GM23248 (cell line): ENCODE measurements at places on chromosomes 12 and 14.

- DNase-seq, result no peak
Observed at GRCh38 chr14:97851428-97851995, 1054.3 kb downstream of the VRK1 start.

DNA sequence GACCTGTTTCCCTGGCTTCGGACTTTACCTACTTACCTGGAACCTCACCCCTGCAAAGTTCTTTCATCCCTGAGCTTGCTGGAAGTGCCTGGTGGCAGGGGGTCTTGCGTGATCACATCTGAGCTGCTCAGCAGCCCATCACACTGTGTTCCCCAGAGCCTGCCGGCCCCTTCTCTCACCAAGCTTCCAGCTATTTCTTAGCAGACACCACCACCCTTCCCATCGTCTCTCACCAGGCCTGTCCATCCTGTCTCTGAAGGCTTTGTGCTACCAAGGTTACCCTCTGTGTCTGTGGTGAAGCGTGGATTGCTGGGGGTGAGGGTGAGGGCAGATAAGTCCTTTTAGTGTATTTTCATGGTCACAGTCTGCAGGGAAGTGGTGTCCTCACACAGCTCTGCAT is 78.8 kb upstream of the NRXN3 start:
- DNase-seq, result no peak

GRCh38 chr14:75147423-75148071 is 20.7 kb upstream of the NEK9 start:
- peak; percentile 84 for DNase-seq

DNA sequence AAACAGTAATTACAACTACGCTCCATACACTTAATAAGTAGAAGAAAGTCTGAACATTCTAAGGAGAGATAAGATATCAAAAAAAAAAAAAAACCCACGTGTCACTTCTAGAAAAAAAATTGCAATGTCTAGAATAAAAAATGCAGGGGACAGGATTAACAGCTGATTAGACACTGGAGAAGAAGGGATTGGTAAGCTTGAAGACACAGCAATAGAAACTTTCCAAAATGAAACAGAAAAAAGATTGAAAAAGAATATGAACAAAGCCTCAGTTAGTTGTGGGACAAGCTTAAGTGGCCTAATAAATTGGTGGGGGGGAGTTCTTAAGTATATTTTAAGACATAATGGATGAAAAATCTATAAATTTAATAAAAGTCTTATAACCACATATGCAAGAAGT is 105.5 kb downstream of the PTPRR start:
- no peak for DNase-seq

- DNase-seq, result no peak
Observed at GRCh38 chr12:85509081-85509856, 229.2 kb downstream of the ALX1 start.

- peak; percentile 9 for DNase-seq
Observed at GRCh38 chr14:101232340-101233020, 328.8 kb upstream of the DIO3 start.

DNA sequence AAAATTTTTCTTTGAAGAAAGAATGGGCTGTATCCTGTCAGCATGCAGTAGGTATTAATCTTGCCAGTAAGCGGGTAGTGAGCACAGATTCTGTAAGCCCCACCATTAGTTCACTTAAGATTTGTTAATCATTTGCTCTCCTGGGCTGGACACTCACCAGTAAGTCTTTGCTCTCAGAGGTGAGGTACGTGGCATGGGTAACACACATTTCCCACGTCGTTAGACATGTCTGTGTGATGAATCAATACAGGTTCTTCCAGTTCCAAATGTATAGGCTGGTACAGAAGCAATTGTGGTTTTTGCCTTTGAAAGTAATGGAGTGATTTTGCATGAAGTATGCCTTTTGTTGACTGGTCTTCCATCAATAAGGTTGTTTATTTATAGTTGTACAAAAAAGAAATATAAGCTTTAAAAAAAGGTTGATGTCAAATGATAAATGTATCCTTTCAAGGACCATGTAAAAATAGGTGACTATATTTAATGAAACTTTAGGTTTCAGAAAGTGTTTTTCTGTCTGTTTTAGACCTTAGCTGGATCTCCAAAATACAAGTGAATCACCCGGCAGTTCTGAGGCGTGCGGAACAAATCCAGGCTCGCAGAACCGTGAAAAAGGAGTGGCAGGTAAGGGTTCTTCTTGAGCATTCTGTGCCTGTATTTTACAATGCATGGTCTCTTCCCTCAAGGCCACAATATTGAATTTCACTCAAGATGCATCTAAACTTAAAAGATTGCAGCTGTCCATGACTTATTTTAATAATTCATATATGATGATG is 45.5 kb downstream of the DERA start:
- no peak for DNase-seq

DNA sequence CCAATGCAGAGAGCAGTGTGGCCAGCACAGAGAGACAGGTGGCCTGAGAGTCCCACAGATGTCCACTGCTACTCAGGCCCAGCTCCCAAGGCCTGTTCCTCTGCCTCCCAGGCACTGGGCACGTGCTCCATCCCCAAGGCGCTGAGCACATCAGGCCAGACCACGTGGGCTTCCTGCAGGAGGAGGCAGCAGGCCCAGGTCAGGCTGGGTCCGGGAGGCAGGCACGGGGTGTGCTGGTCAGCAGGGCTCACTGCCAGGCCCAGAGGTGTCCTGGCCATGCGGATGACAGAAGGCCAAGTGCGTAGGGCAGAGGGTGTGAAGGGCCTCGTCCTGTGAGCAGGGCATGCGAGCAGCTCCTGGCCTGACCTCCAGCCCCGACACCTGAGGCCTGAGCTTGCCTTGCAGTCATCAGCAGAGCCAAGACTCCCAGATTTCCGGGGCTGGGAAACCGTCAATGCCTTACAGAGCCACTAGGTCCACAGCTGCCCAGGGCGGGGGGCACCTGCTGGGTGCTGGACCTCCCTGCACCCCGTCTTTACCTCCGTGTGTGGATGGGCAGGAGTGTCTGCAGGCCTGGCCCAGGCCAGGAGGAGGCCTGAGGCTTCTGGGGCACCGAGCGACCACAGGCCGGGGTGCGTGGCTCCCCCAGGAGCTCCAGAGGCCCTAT is 14.9 kb downstream of the TRMT61A start:
- no peak for DNase-seq

GRCh38 chr14:66104486-66104885 is 381.7 kb upstream of the CCDC196 start:
- DNase-seq, result no peak

DNA sequence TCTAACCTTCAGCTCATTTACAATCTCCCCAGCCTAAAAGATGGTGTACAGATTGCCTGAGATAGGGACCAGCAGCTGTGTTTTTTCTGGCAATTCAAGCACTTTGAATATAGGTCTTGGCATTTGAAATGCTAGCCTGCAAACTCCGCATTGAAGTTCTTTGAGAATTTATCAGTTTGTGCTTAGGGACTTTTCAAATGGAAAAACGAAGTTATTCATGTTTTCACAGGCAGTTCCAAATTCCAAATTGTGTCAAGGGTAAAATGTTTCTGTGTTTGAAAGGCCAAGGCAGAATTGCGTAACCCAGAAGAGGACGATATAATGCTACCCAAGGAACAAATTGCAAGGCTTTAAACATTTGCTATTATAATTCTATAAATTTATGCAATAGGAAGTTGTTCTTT is 168.9 kb upstream of the RASSF8 start:
- peak; percentile 22 for DNase-seq

GRCh38 chr14:74907744-74908143 is 15.3 kb downstream of the RPS6KL1 start:
- peak; percentile 22 for DNase-seq

DNA sequence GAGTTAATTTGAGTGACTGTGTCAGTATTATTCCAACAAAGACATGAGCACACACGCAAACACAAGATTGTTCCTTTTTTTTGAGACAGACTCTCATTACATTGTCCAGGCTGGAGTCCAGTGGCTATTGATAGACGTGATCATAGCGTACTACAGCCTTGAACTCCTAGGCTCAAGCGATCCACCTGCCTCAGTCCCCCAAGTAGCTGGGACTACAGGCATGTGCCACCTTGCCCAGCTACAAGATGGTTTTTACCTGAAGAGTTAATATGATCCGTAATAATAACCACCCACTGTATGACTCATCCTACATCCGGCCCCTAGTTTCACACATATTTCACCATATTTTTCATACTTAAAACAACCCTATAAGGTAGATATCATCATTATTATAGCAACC is 26.8 kb downstream of the BCAT1 start:
- DNase-seq, result no peak

GRCh38 chr14:105088812-105089745 is 23.8 kb upstream of the GPR132 start:
- DNase-seq, result peak; percentile 38

- DNase-seq, result no peak
Observed at GRCh38 chr14:99260587-99261551, 11.1 kb downstream of the BCL11B start.

DNA sequence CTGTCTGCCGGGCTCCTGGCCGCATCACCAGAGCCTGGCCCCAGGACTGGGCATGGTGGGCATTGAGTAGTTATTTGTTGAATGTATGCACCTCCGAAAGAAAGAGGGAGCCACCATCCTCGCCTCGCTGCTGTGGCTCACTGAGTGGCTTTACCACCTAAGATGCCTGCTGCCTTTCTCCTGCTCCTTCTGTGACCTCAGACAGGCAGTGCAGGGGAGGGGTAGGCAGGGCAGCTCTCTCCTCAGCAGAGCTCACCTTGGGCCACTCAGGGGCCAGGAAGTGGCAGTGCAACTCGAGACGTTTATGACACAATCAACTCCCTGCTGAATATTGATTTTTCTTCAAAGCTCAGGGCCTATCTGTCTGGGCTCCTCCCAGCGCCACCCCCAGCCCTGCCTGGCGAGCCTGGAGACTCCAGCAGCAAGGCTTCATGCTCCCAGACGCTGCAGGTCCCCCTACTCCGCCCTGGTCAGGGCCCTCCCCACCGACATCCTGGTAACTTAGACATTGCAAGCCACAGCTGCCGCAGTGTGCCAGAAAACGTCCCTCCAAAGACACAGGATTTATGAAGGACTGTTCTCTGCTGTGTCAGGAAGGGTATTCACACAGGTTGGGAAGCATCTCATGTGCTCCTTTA is 84.3 kb upstream of the DIO3 start:
- no peak for DNase-seq

GRCh38 chr14:55180006-55180405 is 11.4 kb downstream of the DLGAP5 start:
- no peak for DNase-seq

DNA sequence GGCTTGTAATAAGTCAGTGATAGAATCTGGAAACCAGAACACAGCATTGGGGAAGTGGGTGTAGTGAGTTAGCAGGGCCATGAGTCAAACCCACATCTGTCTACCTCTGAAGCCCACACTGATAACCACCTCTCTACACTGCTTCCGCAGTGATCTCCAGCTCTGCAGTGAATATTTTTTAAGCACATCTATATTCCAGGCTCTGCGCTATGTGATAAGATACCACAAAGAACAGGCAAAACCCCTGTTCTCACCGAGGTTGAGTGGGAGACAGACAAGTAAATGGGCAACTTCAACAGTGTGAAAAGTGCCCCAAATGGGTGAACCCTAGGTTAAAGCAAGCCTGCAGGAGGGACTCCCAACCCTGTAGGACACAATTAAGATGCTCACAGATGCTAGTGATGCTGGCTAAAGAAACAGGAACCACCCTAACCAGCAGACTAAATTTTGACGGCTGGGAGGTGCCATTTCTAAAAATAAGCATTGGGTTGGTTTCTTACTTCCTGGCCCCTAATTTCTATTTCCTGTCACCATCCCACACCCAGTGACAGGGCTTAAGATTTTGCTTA is 375.0 kb downstream of the DPF3 start:
- DNase-seq, result no peak

- peak; percentile 84 for DNase-seq
Observed at GRCh38 chr12:94704452-94705306, 54.3 kb upstream of the TMCC3 start.

DNA sequence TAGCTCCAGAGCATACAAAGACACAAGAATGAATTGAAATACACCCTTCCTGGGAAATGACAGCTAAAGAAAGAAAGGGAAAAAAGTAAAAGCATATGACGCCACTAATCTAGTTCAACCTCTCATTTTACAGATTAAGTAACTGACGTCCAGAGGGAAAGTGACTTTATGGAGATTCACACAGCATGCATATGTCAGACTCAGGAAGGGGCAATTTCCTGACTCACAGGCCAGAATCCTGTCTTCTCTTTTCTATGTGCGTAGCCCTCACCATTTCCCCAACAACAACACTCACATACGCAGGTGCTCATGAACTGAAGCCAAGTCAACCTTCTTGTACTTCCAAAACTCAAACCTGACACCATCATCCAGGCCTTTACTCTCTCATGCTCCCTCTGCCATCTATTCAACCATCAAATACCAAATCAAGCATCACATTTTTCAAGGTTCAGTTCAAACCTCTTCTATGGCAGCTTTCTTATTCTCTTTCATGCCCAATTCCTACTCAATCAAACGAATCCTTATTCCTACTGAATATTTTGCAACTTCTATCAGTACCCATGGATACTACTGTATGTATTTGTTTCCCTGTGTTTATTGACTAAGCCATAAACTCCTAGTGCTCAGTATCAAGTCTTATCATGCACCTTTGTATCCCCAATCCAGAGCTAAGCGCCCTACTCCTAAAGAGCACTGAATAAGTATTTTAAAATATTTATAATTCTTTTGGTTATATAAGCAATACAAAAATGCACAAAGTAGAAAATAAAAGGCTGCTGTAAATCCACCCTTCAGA is 52.8 kb downstream of the STXBP6 start:
- DNase-seq, result no peak

GRCh38 chr12:116534311-116535121 is 24.7 kb upstream of the MAP1LC3B2 start:
- DNase-seq, result peak; percentile 30

DNA sequence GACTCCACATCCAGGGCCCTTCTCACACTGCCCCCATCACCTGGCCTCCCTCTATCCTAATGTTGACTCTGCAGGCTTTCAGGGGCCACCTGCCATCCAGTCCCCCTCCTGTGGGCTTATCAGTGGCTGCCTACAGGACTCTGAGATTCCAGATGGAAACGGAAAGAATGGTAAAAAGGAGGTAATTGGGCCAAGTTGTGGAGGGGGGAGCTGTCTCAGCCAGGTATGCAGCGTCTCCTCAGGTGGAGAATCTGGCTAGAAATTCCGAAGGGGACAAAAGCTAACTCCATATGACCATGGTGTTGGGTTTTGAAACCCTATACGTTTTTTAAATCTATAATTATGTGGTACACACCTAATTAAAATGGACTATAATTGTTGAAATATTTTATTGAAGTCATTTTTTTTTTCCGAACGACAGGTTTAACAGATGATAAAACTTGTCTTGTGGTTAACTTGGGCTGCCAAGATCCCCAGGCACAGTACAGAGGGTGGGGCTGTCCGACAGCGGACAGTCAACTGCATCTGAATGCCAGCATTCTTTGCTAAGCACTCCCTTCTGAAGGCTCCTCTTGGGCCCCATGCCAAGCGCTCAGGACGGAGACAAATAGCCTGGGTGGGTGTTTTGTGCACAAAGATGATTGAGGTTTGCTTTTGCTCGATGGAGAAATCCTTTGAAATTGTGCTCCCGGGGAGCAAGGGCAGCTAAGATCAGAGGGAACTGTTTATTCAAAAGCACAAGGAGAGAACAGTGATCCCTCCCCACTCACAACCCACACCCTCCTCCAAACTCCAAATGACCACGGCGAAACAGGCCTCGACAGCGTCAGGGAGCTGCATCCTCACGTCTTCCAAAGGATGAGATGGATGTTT is 365.6 kb downstream of the BCL11B start:
- no peak for DNase-seq
